ENCODE measurements at places on chromosomes 2 and 18. TPM values are rescaled to one million over a fixed set of nuclear protein-coding genes. Genes with fewer than 3 reads are reported as not detected.

Gene MLPH
- total RNA-seq: 154 TPM

Gene CBLN2
- not detected for total RNA-seq

Gene SLC19A3
- total RNA-seq: 56.5 TPM

Gene HS6ST1
- total RNA-seq: 27.1 TPM

Gene CRYBA2
- total RNA-seq: not detected

Gene KYNU
- 18.7 TPM for total RNA-seq

Gene SPATS2L
- total RNA-seq: 69.5 TPM

Gene GALNT14
- 2.1 TPM for total RNA-seq

Gene FAHD2B
- 12.1 TPM for total RNA-seq

Gene GPR75
- total RNA-seq: 2.8 TPM

Gene REG3A
- total RNA-seq: not detected

Gene SCYGR4
- total RNA-seq: not detected

Gene SLC4A3
- 1.8 TPM for total RNA-seq

Gene LAMA1
- total RNA-seq: 2.8 TPM

Gene UGT1A4
- total RNA-seq: not detected

Gene IHH
- total RNA-seq: 4.4 TPM

Gene ELOA2
- not detected for total RNA-seq

Gene VIT
- total RNA-seq: 0.94 TPM

Gene CLEC4F
- total RNA-seq: 0.31 TPM

Gene CAPN14
- total RNA-seq: 0.21 TPM

Gene LIMS3
- total RNA-seq: 3.3 TPM

Gene FMNL2
- total RNA-seq: 81.4 TPM

Gene MYO5B
- total RNA-seq: 25.6 TPM

Gene EPAS1
- total RNA-seq: 1,051 TPM

Gene VIL1
- 0.21 TPM for total RNA-seq

Gene UGT1A5
- total RNA-seq: not detected

Gene PAX8
- total RNA-seq: 0.28 TPM

Gene TEX51
- not detected for total RNA-seq

Gene KCNG3
- total RNA-seq: 2.8 TPM

Gene CGREF1
- total RNA-seq: 0.89 TPM

Gene ANKRD62
- 0.06 TPM for total RNA-seq

Gene CFAP53
- total RNA-seq: 7.1 TPM

Data from lung (tissue), 17 donors.